ENCODE measurements at places on chromosomes 13 and 19.

- DNase-seq = no peak
Observed at GRCh38 chr19:5407356-5407755, 47.9 kb upstream of the ZNRF4 start.

DNA sequence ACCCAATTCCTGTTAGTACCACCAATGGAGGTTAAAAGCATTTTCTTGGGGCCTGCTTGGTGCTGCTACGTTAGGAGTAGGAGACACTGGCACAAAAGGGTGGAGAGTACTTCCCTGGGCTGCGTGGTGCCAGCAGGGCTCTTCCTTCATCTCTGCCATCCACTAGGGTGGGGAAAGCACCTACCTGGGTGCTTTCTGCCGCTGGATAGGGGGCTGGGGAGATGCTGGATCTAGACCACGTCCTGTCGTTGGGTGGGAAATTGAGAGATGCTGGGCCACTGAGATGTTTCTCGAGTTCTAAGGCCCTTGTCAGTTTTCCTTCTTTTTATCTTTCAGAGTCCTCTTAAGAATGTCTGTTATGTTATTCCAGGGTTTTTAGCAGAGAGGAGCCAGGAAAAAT, 6.7 kb upstream of the FCGBP start:
- no peak for DNase-seq

DNA sequence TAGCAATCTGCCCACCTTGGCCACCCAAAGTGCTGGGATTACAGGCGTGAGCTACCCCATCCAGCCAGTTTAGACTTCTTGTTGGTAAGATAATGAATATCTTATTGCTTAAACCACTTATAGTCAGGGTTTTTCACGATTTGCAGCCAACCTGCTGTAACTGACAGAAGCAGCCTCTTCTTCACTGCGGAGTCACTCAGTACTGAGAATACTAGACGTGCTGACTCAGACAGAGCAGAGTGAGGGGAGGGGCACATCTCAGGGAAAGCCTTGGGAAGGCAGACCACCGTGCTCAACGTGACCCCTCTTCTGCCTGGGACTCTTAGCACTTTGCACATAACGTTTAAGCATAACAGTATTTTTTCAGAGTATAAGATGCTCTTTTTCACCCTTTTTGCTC, 74.3 kb upstream of the ARHGEF7 start:
- DNase-seq = no peak

DNA sequence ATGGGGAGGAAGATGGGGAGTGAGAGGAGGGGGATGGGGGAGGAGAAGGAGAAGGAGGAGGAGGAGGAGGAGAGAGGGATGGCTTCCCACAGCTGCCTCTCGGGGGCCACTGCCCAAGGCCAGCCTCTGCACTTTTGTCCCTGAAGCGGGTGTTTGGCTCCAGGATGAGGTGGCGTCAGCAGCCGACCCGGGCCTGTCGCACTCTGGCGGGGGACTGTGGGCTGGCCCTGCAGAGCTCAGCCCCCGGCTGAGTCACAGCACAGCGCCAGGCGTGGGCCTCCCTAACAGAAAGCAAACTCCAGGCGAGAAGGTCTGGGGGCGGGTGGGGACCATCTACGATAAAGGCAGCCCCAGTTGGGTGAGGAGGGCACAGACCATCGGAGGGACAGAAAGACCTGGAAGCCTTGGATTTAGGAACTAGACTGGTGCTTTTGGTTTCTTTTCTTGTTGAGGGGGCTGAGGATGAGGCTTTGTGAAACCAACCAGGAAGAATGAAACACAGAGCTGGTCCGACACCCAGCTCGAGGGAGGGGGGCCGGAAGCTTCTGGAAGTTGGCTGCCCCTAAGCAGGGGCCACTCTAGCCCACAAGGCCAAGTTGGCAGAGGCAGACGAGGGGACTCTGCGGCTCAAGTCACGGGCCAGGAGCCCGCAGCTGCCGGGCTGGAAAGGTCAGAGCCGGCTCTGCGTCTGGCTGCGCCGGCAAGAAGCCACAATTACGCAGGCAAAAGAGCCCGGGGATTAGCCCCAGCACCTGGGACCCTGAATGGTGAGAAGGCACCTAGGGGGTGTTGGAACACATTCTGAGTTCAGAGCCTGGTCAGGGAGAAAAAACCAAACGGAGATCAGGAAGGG, 18.2 kb downstream of the LSM4 start:
- DNase-seq = peak; percentile 85

DNA sequence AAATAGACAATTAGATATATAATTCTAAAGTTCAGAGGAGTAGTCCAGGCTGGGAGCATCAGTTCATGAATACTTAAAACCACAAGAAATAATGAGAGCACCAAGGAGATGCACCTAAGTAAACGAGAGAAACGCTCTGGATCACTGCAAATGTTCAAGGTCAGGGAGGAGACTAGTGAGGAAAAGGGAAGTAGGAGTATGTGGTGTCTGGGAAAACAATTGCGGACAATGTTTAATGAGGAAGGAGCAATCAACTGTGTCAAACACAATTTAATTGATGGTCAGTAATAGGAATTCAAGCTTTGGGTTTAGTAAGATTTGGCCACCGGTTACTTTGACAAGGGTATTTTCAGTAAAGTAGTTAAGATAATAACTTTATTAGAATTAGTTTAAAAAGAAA, 652.2 kb downstream of the DACH1 start:
- DNase-seq = no peak

DNA sequence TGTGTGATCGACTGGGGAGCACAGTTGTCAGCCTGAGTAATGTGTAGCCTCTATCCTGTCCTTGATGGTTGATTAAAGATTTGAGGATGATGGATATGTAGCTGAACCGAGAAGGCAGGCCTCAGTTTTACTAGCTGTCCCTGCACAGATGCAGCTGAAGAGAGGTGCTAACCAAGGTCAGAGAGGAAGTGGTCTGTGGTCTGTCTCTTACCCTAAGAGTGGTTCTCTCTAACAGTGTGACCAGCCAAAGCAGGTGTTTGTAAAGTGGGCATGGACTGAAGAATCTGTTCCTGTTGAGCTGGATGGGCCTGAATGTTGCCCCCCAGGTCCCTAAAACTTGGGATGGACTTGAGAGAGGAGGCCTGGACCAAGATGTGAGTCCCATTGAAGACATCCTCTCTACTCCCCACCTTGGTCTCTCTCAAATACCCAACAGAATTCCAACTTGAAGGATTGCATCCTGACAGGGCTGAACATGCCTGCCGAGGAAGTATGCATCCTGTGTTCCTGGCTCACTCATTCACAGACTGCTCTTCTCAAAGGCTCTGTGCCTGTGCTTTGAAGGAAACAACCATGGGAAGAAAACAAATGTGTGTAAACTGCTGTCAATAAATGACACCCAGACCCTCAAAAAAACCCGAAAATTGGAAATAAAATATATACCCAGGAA, 223.8 kb downstream of the MAB21L1 start:
- no peak for DNase-seq
